ENCODE measurements at places on chromosomes 16 and 17.

DNA sequence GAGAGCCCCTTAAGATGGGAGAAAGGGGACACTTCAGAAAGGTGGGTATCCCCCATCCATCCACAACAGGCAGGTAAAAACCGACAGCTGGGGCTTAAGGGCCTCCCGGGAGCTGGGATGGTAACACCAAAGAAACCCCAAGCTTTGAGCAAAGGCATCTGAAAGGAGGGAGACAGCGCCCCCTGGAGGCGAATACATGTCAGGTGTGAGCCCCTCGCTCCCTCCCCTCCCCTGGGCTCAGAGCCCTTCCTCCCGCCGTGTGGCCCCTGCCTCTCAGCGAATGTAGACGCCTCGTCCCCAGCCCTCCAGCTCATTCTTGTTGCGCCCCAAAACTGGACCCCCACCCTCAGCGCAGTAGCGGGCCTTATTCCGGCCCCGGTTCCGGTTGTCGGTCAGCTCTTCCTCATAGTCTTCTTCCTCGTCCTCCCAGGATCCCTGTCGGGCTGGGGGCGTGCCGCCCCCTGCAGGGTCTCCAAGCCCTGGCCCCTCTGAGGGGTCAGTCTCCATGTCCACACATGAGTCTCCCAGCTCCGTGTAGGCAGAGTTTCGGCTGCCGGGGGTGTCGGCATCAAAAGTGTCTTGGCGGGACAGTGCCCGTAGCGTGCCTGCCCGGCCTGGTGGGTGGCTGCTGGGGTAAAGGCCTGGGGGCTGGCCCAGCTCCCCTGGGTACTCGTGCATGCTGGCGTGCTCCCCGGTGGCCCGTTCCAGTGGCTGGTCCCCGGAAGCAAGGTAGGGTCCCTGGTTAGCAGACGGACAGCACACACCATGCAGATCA lies 9.1 kb upstream of the ARL5C start:
- DNase-seq, result no peak

DNA sequence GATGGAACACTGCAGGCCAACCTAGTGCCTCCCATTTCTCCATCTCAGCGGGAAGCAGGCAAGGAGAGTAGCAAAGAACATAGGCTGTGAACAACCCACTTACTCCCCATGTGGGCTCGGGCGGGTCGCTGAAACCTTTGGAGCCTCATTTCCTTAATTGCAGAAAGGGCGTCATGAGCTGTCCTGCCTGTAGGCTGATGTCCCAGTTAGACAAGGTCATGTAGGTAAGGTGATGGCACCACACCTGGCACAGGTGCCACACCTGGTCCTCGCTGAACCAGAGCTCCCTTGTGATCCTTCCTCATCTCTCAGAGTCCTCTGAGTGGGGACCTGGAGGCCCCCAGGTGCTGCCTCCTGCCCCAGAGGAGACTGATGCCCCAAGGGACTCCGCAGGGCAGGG lies 22.9 kb downstream of the ABCC3 start:
- no peak for DNase-seq

GRCh38 chr16:17499223-17499902 lies 28.6 kb upstream of the XYLT1 start:
- DNase-seq, result no peak

DNA sequence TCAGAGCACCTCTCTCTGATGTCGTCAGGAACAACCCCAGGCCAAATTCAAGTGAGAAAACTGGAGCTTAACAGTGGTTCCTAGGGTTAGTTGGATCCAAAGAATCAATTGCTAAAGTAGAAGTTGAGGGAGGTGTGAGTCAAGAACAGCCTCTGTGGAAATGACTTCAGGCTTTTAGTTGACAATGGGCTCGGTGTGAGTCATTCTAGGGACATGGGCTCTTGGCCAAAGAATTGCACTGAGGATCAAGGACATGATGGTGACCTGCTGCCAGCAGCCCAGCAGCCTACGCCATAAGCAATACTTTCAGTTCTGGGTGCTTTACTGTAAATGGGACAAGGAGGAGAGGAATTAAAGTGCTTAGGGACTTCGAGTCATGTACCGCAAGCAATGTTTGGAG lies 32.1 kb upstream of the SMURF2 start:
- no peak for DNase-seq

- DNase-seq, result no peak
Measured at GRCh38 chr17:83103200-83103942, 24.0 kb downstream of the METRNL start.

- DNase-seq, result no peak
Measured at GRCh38 chr17:35560703-35561102, at the start of gene SLFN14. TSS of gene SLFN14 (minus strand) at chr17:35560819. CDS start at chr17:35558062, 2,757 bp downstream.

DNA sequence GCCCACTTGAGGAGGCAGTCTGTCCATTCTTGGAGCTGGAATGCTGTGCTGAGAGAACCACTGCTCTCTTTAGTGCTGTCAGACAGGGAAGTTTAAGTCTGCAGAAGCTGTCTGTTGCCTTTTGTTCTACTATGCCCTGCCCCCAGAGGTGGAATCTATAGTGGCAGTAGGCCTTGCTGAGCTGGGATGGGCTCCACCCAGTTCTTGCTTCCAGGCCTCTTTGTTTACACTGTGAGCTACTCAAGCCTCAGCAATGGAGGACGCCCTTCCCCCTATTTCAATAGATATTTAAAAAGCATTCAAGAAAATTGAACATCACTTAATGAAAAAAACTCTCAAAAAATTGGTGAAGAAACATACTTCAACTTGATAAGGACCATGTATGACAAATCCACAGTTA lies 313.5 kb downstream of the PHKB start:
- no peak for DNase-seq

DNA sequence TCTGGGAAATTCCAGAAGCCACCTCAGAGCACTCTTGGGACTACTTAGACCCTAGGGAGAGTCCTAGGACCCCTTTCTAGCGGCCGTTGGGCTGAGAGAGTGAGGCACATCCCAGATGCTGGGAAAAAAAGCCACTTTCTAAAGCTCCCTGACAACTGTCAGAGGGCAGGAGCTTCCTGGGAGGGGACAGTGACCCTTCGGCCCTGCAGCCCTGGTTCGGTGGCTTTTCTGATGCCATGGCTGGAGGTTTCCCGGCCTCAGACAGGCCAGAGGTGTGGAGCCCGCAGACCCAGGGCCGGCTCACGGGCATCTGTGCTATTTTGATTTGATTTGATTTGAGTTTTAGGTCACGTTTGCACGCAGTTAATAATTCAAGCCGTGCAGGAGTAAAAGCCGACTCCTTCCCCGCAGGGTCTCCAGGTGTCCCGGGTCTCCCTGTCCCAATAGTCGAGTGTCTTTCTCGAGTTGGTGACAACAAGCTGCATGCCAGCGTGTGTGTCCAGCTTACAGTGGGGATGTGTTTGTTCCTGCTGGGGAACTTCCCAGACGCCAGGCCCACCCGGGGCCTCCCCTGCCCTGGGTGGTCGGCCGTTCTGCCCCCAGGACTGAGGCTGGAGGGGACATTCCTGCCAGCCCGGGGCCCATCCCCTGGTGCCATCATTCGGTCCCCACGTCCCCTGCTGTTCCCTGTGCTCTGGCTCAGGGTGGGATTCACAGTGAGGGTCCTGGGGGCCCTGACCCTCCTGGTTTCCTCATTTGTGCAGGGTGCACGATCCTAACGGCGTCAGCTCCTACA lies 1.0 kb upstream of the CBFA2T3 start:
- no peak for DNase-seq

- no peak for DNase-seq
Measured at GRCh38 chr16:85303354-85303883, 191.1 kb upstream of the CIBAR2 start.

- DNase-seq, result no peak
Measured at GRCh38 chr16:66678337-66678736, 18.2 kb downstream of the CMTM4 start.

GRCh38 chr17:35238821-35239220 lies 4.1 kb upstream of the SLFN5 start:
- peak; percentile 34 for DNase-seq

- DNase-seq, result no peak
Measured at GRCh38 chr17:74759243-74759801, 10.9 kb downstream of the NHERF1 start.

- DNase-seq, result no peak
Measured at GRCh38 chr17:80780381-80781198, 211.1 kb upstream of the CHMP6 start.

DNA sequence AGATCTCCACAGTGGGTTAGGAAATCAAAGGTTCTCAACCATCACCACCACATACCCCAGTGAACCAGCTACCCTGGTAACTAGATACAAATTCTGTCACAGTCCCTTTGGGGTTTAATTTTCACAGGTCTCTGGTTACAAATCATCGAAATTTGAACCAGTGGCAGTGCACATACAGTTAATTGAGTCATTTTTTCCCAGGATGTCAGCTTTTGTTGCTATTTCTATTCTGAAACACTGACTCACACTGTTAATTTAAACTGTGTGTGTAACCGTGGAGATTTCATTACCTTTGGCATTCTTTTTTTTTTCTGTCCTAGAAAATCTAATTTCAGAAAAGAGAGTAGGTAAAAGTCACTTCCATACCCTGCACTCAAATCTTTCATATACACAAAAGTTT lies 511.5 kb downstream of the TOX3 start:
- DNase-seq, result no peak

- DNase-seq, result no peak
Measured at GRCh38 chr16:28845761-28846079, 428 bp downstream of the TUFM start.

DNA sequence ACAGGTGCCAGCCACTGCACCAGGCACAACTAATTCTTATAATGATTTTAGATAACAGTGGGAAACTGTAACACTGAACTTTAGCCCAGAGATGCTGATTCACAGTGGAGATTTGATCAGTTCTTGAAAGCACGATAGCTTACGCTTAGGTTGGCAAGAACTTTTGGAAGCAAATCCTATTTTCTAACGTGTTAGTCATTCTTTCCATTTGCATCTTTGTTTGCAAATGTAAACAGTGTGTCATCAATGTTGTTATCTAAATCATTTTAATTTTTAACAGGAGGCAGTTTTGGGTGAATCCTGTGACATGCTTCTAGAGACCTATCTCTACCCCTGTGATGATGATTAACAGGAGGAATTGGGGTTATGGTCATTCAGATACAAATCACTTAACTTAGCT lies 35.7 kb upstream of the GNA13 start:
- no peak for DNase-seq

DNA sequence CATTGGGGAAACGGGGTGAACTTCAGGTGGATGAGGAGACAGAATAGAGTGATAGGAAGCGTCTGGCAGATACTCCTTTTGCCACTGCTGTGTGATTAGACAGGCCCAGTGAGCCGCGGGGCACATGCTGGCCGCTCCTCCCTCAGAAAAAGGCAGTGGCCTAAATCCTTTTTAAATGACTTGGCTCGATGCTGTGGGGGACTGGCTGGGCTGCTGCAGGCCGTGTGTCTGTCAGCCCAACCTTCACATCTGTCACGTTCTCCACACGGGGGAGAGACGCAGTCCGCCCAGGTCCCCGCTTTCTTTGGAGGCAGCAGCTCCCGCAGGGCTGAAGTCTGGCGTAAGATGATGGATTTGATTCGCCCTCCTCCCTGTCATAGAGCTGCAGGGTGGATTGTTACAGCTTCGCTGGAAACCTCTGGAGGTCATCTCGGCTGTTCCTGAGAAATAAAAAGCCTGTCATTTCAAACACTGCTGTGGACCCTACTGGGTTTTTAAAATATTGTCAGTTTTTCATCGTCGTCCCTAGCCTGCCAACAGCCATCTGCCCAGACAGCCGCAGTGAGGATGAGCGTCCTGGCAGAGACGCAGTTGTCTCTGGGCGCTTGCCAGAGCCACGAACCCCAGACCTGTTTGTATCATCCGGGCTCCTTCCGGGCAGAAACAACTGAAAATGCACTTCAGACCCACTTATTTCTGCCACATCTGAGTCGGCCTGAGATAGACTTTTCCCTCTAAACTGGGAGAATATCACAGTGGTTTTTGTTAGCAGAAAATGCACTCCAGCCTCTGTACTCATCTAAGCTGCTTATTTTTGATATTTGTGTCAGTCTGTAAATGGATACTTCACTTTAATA lies 7.0 kb upstream of the TMEM235 start:
- DNase-seq, result no peak

DNA sequence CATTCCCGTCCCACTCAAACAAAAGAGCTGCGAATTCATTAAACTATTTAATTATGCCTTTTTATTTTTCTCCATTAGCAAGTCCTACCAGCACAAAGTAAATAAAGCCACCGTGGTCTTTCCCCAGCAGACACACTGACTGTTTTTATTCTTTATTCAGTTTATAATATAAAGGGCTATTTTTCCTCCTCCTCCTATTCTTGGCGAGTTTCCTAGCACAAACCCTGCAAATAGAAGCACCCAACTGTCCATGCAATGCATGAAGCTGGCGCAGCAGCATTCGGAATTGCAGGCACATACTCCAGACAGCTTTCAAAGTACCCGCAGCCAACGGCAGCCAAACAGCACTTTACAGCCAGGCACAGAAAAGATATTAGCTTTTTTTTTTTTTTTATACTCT lies 583.4 kb upstream of the PSMD7 start:
- DNase-seq, result no peak

GRCh38 chr17:63099425-63099824 lies 133.4 kb downstream of the TANC2 start:
- DNase-seq, result no peak

- no peak for DNase-seq
Measured at GRCh38 chr16:89191901-89192185, 8.5 kb downstream of the SLC22A31 start.

- no peak for DNase-seq
Measured at GRCh38 chr17:64214950-64215349, 48.1 kb downstream of the TEX2 start.

- no peak for DNase-seq
Measured at GRCh38 chr16:66574531-66574930, 4.7 kb upstream of the CMTM2 start.

DNA sequence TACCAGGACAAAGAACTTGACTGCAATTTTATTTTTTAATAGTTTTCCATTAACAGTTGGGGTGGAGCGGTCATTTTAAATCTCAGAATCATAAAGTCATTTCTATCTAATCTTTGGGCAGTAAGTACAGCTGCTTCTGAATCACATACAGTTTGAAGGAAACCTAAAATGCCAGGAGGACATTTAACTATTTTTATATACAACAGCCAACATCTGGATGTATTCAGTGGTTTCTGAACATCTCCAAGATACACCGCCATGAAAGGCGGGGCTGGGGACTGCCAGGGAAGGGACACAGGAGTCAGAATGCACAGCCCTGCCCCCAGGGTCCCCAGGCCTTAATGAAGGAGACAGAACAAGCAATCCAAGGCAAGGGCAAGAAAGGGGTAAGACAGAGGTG lies 392.3 kb downstream of the SLC39A11 start:
- DNase-seq, result no peak

- DNase-seq, result no peak
Measured at GRCh38 chr16:48246066-48246465, 1.3 kb downstream of the ABCC11 start.

DNA sequence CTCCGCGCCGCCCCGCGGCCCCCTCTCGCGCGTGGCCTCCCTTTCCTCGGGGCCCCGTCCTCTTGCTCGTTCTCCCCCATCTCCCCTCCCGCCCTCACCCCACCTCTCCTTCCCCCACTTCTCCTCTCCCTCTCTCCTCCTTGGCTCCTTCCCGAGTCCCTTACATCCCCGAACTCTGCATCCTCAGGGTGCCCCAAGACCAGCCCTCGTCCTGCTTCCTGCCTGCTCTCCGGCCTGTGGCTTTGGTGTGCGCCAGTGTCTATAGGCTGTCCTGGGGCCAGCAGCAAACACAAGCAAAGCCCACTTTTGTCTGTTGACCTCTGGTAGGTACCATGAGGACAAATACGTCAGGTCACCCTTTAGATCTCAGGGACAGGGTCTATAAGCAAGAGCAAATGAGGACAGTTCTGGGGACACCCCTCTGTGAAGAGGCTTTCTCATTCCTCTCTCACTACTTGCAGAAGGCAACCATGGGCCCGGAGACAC lies 284 bp upstream of the COPZ2 start:
- no peak for DNase-seq
